Ovary (tissue), 10 donors: ENCODE measurements at places on chromosomes 6 and 20. TPM values are rescaled to one million over a fixed set of nuclear protein-coding genes. Genes with fewer than 3 reads are reported as not detected.

- no peaks in the 10 kb centered on the region for H3K36me3 ChIP-seq
- DNase-seq: no peak
- no peaks in the 10 kb centered on the region for H3K27me3 ChIP-seq
Observed at GRCh38 chr6:149900620-149901443, 2.9 kb upstream of the RAET1E start.

DNA sequence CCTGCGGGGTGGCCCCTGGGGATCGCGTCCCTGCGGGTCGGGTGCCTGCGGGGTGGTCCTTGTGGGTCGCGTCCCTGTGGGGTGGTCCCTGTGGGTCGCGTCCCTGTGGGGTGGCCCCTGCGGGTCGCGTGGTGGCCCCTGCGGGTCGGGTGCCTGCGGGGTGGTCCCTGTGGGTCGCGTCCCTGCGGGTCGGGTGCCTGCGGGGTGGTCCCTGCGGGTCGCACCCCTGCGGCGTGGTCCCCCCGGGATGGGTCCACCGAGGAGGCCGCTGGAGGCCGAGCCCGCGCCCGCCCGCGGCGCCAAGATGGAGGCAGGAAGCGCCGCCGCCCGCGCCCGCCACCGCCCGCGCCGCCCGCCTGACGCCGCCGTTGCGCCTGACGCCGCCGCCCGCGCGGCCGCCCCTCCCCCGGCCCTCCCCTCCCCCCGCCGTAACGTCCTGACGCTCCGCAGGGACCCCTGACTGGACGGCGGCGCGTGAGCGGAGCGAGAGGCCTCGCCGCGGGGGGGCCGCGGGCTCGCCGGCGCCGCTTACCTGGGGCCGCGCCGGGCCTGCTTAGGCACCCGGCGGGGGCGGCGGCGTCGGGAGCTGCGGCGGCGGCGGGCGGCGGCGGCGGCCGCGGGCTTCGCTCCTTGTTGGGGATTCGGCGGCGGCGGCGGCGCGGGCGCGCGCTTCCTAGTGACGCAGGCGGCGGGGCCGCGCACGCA is at the start of gene GMEB2:
GMEB2 (minus strand) TSS at position 678 of the 705 bp plus-strand sequence. CDS start 7,704 bp downstream, outside the sequence.
- DNase-seq: peak; percentile 77
- H3K36me3 ChIP-seq: no peaks in the 10 kb centered on the region
- H3K4me3 ChIP-seq: peak within 1 kb of the TSS; percentile 82
- no peaks in the 10 kb centered on the region for H3K27me3 ChIP-seq
- H3K27ac ChIP-seq: peak within 1 kb of the TSS; percentile 93
- H3K4me1 ChIP-seq: peaks cover 3% of the 10 kb centered on the region

GRCh38 chr6:109059153-109059552 is 35.5 kb downstream of the SESN1 start:
- no peak for DNase-seq
- H3K27me3 ChIP-seq: no peaks in the 10 kb centered on the region
- no peak overlapping the region for H3K27ac ChIP-seq
- H3K4me1 ChIP-seq: peaks cover 2% of the 10 kb centered on the region

DNA sequence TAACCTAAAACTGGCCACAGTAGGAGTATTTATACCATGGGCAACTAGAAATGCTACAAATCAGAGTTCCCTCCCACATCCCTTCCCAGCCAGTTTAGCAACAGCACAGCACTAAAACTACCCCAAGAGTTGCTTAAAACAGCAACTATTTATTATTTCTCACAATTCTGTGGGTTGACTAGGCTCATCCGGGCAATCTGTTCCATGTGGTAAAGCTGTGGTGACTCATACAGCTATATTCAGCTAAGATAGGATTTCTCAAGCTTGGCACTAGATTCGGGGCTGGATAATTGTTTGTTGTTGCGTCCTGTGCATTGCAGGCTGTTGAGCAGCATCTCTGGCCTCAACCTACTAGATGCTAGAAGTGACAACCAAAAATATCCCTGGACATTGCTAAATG is 8.6 kb upstream of the HECA start:
- H3K27ac ChIP-seq: no peak overlapping the region
- H3K27me3 ChIP-seq: no peaks in the 10 kb centered on the region
- H3K4me3 ChIP-seq: no peak overlapping the region
- H3K36me3 ChIP-seq: no peaks in the 10 kb centered on the region
- no peak for DNase-seq
- peaks cover 3% of the 10 kb centered on the region for H3K4me1 ChIP-seq

GRCh38 chr6:130453230-130453629 is 87.4 kb downstream of the TMEM200A start:
- no peaks in the 10 kb centered on the region for H3K4me1 ChIP-seq
- no peak for DNase-seq
- no peaks in the 10 kb centered on the region for H3K36me3 ChIP-seq
- no peak overlapping the region for H3K4me3 ChIP-seq
- H3K27ac ChIP-seq: no peak overlapping the region

- no peaks in the 10 kb centered on the region for H3K27me3 ChIP-seq
- DNase-seq: no peak
Observed at GRCh38 chr6:53961679-53962370, 149.4 kb upstream of the MLIP start.

- no peak for DNase-seq
- no peaks in the 10 kb centered on the region for H3K27me3 ChIP-seq
- H3K36me3 ChIP-seq: no peaks in the 10 kb centered on the region
- H3K27ac ChIP-seq: no peak overlapping the region
Observed at GRCh38 chr6:134060491-134061106, 8.2 kb upstream of the SLC2A12 start.

DNA sequence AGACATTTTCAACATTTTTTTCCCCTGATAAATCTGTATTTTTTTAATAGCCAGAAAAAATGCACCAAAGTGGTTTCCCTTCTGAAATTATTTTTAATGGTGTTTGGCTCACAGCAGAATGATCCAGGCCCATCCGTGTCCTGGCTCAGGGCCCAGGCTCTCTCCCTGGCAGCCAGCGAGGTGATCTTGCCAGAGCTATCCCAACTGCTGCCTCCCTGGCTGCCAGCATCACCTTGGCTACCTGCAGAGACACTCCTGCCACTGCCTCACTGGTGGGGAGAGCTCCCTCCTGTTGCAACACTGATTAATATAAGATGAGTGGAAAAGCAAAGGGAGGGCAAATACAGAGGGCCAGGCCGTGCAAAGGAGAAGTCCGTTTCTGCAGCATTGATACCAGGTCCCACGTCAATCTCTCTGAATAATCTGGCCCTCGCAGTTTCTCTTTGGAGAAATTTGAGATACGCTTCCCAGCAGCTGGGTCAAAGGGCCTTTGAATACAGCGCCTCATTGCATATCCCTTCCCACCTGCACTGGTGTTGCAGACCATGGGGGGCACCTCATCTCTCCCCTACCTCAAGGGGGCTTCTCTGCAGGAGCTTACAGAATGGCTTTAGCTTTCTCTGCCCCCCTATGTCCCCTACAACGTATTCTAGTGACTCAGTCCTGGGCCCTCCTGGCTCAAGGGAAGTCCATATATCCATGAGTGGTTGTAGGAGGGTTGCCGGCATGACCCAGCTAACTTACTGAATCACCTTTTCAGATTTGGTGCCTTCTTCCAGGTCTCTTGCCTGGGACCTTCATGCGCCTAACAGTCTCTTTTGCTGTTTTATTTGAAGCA is 12.8 kb upstream of the DSTN start:
- H3K27ac ChIP-seq: peak overlapping the region; percentile 68
- peaks cover 9% of the 10 kb centered on the region for H3K4me1 ChIP-seq
- no peaks in the 10 kb centered on the region for H3K36me3 ChIP-seq
- no peak overlapping the region for H3K4me3 ChIP-seq
- peak; percentile 79 for DNase-seq
- H3K27me3 ChIP-seq: no peaks in the 10 kb centered on the region

GRCh38 chr6:99397287-99397686 is 3.3 kb upstream of the COQ3 start:
- no peak for DNase-seq
- no peak overlapping the region for H3K27ac ChIP-seq
- H3K27me3 ChIP-seq: no peaks in the 10 kb centered on the region
- no peaks in the 10 kb centered on the region for H3K36me3 ChIP-seq
- no peaks in the 10 kb centered on the region for H3K4me1 ChIP-seq

The FAM83C gene
- total RNA-seq: not detected
